ENCODE measurements at places on chromosomes 6 and 20.

GRCh38 chr6:101730954-101731353, 337.4 kb downstream of the GRIK2 start:
- DNase-seq, result no peak

DNA sequence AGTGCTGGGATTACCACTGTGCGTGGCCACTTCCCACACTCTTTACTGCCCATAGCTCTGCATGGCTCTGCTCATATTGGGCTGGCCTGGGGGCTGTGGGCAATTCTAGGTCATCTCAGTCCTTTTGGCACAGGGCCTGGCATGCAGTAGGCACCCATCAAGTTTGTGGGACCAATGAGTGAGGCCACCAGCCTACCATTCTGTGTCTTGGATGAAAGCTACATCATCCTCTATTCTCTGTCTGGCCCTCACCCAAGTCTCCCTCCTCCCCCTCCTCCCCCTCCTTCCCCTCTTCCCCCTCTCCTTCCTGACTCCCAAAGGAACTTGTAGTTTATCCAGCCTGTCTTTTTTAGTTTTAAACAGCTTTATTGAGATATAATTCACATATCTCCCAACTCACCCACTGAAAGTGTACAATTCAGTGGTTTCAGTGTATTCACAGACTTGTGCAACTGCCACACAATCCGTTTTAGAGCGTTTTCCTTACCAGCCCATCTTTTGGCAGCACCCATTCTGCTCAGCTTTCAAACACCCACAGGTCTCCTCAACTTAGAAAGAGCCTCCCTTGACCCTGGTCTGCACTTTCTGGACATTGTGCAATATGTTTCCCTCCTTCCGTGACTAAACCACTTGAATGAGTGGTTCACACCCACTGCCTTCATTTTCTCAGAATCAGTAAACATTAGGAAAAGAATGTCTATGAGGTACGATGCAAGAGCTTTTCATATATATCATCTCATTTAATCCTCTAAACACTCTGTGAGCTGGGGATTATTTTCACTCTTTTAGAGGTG, 21.5 kb upstream of the MRPS18A start:
- no peak for DNase-seq

DNA sequence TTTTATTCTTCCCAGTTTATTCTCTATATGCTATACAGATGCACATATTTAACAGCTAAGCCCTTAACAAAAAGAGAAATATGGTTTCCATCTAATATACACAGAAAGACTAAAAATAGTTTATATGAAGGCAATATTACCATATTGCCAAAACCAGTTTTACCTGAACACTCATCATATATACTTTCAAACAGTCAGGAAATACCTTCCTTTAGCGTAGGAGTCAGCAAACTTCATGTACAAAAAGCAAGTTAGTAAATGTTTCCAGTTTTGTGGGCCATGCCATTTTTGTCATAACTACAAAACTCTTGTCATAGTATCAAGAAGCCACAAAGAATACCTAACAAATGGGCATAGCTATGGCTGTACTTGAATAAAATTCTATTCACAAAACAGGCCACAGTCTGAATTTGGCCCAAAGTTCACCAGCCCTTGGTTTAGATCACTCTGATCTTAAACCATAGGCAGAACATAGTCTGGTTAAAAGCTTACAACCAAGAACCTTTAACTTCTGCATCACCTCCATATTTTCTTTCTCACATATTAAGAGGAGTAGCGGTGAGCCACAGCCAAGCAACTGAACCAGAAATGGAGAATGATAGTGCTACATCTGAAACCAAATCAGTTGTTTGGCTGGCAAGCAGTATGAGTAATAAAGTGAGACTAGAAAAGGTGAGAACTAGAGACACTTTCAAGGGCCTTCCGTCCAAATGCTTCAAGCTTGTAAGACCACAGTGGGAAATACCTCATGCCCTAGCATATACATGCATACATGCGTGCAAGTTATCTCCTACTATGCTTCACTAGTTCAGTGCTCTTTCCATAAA, 116.6 kb downstream of the PTPRK start:
- DNase-seq, result no peak

DNA sequence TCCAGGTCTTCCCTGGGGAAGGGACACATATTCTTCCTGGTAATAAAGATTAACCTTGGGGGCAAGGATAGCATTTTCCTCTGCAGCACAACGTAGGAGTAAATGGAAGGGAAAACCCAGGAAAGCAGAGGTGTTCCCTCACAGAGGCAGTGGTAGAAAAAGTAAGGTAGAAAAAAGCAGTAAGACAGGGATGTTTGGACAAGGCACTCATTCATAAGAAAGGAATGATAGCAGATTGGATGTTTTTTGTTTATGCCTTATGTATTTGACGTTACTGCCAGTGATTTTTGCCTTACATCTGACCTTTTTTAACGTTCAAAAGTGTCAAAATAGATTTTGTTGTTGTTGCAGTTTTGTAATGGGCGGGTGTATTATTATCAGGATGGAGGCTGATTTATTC, 395.0 kb downstream of the CDKAL1 start:
- DNase-seq, result no peak

- DNase-seq, result no peak
Measured at GRCh38 chr6:113329942-113330635, 527.1 kb upstream of the MARCKS start.

GRCh38 chr6:73339340-73339739, 14.7 kb downstream of the DPPA5 start:
- DNase-seq, result no peak

- DNase-seq, result no peak
Measured at GRCh38 chr6:148218542-148219258, 123.9 kb upstream of the SASH1 start.

DNA sequence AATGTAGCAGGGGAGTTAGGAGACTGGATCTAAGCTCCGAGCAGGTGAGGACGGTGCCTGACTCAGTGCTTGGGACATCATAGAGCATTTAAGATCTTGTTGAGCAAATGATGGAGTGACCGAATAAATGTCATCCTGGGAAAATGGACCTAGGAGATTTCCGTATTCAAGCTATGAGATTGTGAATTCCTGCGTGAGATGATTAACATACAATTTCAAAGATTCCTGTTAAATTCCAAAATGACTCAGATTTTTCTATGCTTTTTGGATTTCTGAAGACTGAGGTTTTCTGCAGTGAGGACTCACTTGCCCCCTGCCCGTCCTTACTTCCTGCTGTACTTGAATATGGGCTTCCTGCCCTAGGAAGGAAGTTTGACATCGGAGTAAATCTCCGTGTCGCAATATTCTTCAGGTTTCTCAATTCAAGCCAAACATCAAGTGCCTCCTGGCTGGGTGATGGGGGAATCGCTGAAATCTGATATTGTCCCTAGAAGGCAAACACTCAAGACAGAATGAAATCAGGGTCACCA, 5.2 kb downstream of the SYTL3 start:
- DNase-seq, result no peak

DNA sequence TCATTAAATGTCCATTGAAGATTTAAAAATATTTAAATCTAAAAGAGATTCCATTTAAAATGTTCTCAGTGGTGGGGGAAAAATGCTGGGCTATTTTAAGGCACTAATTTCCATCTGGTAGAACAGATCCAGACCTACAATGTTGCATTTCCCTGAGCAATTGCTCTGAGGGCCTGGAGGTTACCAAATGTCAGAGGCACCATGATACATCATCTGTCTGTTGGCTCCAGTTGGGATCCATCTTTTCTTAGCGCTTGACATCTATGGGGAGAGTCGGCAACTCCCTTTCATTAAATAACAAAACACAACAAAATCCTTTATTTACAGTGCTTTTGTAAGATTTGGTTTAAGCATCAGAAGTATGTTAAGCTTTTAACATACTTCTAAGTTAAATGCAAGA, 224.5 kb downstream of the FOXC1 start:
- DNase-seq, result no peak

DNA sequence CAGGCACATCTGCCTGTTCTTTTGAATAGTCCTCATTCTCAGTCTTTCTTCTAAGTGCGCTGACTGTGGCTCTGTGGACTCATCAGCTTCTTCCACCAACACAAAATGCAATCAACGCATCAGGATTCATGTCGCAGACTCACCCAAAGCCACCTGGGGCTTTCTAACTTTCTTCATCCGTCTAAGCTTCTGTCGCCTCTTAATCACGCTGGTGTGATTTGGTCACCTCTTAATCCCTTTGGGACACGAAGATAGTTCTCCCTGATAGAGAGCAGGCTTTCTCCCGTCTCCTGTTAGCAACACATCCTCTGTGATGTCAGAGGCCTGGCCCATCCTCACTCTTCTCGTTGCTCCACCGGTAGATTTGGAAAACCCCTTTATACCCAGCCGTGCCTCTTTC, 78.0 kb upstream of the FOXQ1 start:
- no peak for DNase-seq

DNA sequence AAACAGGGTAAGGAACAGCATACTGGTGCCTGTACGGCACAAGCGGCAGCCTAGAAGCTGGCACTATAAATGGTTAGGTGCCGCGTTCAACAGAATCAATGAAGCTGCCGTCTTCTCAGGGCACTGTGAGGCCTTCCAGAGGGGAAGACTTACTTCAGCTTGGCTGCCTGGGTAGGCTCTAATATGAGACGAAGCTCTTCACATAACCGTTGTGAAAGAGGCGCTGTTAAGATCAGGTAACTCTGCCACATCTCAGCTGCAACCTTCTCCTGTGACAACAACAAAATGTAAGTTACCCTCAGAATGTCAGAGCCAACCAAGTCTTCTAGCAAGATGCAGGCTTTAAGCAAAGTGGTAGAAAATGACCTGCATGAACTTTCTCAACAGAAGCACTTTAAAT, 12.0 kb upstream of the LYRM2 start:
- no peak for DNase-seq

- no peak for DNase-seq
Measured at GRCh38 chr20:56360908-56361205, 2.1 kb downstream of the FAM210B start.

DNA sequence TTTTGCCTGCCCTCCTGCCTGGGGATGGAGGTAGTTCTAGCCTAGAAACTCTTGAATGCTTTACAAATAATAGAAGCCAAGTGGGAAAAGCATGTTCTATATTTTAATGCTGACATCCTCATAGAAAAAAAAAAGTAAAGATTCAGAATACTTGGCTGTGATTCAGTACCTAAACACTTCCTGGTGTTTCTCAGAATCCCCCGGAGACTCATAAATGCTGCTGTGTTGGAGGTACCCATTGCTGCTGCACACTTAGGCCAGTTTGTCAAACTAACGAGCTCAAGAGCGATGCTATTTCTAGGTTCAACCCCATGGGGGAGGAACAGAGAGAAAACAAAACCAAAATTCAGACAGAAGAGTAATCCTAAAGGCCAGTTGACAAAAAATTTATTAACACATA, 38.8 kb upstream of the ZFP64 start:
- no peak for DNase-seq

Data from stimulated activated CD8-positive, alpha-beta memory T cell treated with anti-CD3 and anti-CD28 coated beads, Interleukin-15, amount 100 ng/mL, for 24 hours (primary cell).